Renal cortex interstitium (tissue), 15 donors: ENCODE measurements at places on chromosomes 6 and 20.

DNA sequence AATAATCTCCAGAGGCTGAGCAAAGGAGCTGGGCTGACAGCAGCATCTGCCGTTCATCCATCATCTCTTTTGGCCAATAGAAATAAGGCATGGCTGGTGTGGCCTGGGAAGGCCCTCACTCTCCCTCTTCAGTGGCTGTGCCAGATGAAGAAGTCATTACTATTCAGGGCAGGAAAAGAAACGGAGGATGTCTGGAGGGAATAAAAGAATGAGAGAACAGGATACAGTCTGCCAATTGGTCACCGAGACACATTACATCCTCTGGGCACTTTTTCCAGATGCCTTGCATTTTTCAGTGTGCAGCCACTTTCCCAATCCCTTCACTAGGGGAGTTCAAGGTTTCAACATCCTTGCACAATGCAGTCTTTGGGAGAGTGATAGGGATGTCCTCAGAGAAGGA is 32.2 kb upstream of the VGLL2 start:
- no peak for DNase-seq

DNA sequence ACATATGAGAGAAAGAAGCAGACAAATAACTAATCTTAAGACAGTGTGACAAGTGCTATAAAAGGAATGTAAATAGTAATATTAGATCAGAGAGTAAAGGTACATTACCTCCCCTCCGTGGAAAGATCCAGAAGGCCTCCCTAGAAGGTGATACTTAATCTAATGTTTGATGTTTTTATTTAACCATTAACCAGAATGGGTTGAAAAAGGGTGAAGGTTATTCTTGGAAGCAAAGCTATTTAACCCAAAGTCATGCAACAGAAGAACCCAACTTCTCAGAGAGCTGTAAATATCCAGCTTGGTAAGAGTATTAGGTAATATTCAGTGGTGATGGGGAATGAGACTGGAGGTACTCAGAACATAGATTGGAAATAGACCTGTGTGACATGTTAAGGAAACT is 68.0 kb upstream of the HIVEP1 start:
- no peak for DNase-seq

- DNase-seq = no peak
Observed at GRCh38 chr6:41937472-41937860, 4.1 kb downstream of the CCND3 start.

GRCh38 chr6:22421198-22421597 is 124.4 kb upstream of the PRL start:
- no peak for DNase-seq

DNA sequence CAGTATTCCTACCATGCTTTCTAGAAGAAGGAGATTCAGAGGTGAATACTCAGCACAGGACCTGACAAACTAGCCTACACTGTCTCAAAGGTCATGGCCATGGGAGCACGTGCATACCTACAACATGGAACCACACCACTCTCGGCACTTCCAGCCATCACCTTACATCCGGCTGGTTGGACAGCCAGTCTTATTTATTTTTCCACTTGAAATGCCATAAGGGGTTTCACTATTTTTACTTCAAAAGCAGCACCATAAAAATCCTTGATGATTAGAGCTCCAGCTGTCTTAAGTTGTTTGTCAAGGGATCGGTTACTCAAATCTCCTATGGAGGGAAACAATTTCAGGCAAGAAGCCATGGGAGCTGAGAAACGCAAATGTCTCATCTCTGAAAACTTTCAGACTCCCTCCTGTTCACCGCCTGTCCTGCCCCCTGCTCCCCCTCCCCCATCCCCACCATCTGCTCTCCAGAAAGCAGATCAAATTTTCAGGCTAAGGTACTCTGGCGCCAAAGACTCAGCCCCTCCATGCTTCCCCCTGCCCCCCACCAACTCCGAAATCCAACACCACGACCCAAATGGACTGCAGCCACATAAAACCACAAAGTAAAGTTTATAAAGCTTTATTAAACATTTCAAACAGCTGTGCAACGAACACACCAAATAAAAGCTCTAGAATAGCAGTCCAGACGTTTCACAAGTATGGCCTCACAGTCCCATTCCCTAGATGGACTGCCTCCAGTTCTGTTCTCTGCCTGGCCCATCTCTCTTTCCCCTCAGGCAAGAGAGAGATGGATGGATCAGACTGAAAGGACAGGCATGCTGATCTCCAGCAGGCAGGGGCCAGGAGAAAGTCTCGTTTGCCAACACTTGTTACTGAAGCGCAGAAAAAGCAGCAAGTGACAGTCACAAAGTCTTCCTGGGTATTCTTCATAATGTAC is 4.0 kb upstream of the NNAT start:
- no peak for DNase-seq

DNA sequence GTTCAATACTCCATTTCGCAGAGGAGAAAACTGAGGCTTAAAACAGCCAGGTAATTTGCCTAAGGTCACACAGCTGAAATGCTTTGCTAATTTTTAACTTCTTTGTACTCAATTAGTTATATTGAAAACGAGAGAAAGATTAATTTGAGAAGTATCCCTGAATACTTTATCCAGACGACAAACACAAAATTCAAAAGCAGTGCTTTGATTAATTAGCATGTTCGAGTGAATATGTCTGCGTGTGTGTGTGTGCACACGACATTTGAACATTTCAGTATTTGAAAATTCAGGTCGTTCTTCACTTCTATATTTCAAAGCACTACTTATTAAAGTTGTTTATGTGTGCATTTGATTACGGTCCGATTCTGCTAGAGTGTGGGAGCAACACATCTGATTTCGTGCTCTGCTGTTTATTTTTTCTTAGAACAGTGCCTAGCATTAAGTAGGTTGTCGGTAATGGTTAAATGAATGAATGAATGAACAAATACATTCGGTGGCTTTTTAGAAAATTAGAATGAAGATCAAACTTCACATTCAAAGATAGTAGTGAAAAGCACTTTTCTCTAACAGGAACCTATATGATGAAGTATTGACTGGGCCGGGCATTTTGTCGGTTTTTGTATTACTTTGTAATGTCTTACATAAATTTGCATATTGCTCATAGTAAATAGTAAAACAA is 36.9 kb upstream of the SYNCRIP start:
- no peak for DNase-seq

DNA sequence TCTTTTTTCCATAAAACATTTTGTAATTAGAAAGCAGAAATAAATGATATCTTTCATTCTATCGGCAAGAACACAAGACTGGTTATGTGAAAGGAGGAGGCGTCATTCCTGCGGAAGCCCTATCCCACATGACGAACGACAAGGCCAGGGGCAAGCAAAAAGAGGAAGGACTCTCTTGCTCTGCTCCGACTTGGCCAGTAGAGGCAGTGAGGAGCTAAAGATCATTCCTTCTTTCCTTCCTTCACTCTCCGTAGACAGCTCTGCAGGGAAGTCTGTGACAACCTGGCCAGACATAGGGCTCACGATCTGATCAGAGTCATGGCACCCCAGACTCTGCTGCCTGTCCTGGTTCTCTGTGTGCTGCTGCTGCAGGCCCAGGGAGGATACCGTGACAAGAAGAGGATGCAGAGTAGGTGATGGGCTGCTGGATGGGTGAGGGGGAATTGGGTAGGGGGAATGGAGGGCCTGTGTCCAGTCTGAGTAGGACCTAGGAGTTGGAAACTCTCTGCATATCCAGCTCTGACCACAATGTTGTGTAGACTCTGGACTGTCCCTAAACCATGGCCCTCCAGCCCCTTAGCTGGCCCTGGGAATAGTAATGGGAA is at the start of gene WFDC10A:
Gene WFDC10A (plus strand): TSS at position 244 of the 605 bp plus-strand sequence. CDS start 75 bp downstream, at position 319.
- DNase-seq = peak; percentile 4

- DNase-seq = peak; percentile 26
Observed at GRCh38 chr6:55445648-55446204, 118.5 kb downstream of the GFRAL start.

DNA sequence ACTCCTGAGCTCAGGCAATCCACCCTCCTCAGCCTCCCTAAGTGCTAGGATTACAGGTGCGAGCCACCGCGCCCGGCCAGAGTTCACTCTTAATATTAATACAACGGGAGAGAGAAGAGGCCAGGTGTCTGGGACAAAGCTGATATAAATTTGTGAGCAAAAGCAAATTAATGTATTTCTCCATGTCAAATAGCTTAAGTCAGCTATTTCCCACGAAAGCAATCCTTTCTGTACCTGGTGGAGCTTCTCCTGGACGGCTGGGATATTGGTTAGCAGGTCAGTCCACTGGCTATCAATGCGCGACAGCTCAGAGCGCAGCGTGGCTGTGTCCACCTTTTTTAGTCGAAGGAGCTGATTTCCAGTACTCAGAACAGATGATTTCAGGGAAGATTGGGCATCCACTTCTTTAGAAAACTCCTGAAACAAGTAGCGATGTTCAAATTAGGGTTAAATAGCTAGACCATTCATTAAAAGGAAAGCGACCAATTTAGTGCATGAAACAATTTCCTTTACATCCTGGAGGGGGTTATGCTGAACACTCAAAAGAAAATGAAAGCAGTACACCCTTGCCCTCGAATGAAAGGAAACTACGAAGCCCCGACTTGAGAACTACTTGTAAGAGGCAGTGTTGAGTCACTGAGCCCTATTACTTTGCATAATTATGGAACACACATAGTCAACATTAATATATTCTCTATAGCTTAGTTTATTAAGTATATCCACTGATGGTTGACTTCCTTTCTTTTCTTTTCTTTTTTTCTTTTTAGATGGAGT is 403.4 kb downstream of the SYNE1 start:
- no peak for DNase-seq
